GM23338 (cell line): ENCODE measurements at places on chromosomes 6 and 20.

DNA sequence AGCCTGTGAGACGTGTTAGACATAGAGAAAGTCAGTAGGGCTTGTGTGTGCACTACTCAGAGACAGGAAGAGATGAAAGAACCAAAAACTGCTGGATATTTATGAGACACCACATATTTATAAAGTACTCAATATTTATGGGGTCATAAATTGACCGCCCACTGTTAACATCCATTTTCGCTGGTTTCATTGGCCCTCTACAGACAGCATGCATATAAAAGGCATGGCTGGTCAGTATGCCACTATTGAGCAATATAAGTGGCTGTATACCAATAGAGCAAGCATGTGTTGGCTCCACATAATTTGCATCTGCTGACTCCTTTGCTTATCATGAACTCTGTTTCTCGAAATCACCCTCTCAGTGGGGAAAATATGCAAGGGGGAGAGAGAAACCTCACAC lies 110.3 kb upstream of the BTN3A2 start:
- DNase-seq: no peak

- DNase-seq: no peak
Measured at GRCh38 chr6:79665725-79666551, 34.8 kb downstream of the SH3BGRL2 start.

GRCh38 chr20:58150772-58151171 lies 77.7 kb downstream of the ANKRD60 start:
- peak; percentile 95 for DNase-seq

- DNase-seq: peak; percentile 68
Measured at GRCh38 chr6:159008656-159009288, 8.8 kb upstream of the RSPH3 start.

- no peak for DNase-seq
Measured at GRCh38 chr20:1897965-1898464, 2.8 kb downstream of the SIRPA start.

DNA sequence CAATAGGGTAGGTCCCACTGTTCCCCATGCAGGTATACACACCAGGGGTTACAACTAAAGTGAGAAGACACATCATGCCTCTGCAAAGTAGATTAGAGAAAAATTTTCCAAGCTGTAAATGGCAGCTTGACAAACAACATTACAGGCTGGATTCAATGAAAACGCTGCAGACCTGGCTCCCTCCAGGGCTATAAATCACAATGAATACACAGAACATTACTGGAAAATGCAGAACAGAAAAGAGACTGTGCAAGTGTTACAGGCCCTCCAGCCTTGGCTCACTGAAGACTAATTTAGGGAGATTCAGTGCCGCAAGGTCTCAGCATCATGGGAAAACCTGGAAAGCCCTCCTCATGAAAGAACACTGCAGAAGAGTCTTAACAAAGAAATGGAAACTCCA lies 207.8 kb downstream of the KHDC1L start:
- no peak for DNase-seq

- no peak for DNase-seq
Measured at GRCh38 chr6:20481281-20481680, 53.0 kb upstream of the CDKAL1 start.

- DNase-seq: no peak
Measured at GRCh38 chr6:20757761-20758160, 223.5 kb downstream of the CDKAL1 start.

DNA sequence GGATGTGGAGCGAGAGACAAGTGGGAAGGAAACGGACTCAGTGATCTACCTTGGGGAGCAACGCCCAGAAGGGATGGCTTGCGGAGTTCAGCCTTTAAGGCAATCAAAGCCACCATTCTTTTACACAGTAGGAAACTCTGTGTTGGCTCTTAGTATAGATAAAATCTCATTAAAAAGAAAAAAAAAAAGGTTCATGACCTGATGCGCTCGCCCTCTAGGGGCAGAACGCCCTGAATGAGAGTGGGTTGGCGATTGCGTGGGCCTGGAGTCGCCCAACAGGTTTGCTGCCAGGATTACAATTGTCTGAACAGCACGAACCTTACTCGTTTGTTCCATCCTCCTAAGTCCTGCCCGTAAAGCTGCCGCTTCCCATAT lies 1.2 kb downstream of the TPD52L1 start:
- peak; percentile 69 for DNase-seq

DNA sequence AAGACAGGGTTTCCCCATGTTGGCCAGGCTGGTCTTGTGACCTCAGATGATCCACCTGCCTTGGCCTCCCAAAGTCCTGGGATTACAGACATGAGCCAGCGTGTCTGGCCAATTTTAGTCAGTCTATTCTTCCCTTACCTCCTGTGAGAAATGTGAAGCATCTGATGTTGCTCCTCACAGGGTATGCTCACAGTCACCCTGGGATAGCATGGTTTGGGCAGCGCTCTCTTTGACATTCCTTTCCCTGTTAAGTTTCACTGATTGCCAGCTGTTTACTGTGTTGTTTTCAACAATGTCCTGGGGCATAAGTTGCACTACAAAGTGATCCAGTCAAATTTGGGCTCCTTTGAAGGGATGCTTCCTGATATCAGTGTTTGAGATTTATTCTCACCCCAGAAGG lies 13.1 kb downstream of the CDC5L start:
- DNase-seq: no peak

GRCh38 chr6:30149234-30149633 lies 11.8 kb downstream of the TRIM10 start:
- DNase-seq: no peak

DNA sequence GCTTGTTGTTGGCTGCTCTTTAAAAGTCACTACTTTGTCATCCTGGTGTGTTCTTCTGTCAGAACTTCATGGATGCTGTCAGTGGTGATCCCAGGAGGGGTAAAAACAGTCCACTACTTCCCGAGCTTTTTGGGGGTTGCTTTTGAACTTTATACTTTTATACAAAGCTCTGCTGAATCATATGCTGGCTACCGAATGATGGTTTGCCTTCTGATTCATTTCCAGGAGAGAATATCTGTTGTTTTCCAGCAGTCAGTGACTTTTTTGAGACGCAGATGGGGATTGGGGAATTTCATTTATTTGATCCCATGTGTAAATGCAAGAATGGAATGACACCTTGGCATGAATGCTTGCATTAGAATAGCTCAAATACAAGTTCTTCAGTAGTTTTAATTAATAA lies 32.7 kb upstream of the COL10A1 start:
- no peak for DNase-seq

DNA sequence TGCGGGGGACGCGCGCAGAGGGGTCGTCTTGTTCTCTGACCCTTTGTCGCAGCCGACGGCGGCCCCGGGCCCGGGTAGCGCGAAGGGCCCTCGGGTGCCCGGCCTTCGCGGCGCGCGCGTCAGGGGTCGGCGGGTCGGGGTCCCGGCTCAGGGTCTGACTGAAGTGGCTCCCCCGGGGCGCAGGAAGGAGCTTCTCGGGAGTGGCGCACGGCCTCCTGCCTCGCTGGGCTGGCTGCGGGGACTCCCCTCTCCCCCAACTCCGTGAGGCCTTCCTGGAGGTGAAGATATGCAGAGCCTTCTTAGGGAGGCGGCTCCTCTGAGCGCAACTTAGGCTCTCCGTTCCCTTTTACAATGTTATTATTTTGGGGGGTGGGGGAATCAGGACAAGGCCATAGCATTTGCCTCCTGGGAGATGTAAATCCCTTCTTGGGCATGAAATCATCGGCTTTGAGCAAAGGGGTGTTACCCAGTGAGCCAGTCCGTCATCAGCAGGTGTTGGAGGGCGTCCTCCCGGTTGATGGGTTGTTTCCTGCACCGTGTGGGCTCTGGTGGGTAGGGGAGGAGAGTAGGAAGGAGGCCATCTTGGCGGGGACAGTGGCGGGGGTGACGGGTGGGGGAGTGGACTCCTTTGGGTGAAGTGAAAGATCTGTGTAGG lies 523 bp downstream of the CDS2 start:
- peak; percentile 74 for DNase-seq

DNA sequence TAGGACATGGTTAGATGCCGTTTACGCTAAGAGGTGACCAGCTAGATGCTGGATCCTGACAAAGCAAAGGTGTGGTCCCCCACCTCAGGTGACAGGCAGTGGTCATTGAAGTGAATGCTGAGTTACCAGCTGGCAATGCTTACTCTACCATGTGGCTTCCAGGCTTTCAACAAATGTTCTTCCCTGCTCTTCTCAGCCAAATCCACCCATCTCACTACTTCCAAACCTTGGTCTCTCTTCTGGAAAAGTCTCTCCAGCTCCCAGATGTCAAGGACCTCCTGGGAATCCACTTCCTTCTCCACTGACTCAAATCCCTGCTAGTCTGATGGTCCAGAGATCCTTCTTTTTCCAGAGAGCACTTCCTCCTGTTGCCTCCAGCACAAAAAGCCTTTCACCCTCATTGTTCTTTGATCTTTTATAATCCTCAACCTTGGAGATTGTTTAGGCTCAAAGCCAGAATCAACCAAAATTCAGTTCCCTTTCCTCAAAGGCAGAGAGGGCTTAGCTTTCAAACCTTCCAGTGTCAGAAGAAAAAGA lies 228.0 kb downstream of the ZNF217 start:
- DNase-seq: no peak

DNA sequence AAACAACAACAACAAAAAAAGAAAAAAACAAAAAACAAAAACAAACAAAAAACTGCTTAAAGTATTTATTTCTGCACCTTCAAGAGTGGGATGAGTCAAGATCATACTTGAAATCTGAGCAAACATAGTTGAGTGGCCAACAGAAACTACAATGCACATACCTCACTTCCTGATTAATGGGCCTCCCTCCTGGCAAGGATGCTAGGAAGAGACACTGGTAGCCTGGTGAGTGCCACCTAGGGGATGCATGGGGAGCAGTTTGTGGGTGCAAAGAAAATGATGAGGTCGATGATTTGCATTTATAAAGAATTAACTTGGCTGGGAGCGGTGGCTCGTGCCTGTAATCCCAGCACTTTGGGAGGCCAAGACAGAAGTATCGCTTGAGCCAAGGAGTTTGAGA lies 808.1 kb downstream of the MAFB start:
- peak; percentile 50 for DNase-seq

GRCh38 chr20:20407891-20408805 lies 40.2 kb downstream of the INSM1 start:
- peak; percentile 46 for DNase-seq

DNA sequence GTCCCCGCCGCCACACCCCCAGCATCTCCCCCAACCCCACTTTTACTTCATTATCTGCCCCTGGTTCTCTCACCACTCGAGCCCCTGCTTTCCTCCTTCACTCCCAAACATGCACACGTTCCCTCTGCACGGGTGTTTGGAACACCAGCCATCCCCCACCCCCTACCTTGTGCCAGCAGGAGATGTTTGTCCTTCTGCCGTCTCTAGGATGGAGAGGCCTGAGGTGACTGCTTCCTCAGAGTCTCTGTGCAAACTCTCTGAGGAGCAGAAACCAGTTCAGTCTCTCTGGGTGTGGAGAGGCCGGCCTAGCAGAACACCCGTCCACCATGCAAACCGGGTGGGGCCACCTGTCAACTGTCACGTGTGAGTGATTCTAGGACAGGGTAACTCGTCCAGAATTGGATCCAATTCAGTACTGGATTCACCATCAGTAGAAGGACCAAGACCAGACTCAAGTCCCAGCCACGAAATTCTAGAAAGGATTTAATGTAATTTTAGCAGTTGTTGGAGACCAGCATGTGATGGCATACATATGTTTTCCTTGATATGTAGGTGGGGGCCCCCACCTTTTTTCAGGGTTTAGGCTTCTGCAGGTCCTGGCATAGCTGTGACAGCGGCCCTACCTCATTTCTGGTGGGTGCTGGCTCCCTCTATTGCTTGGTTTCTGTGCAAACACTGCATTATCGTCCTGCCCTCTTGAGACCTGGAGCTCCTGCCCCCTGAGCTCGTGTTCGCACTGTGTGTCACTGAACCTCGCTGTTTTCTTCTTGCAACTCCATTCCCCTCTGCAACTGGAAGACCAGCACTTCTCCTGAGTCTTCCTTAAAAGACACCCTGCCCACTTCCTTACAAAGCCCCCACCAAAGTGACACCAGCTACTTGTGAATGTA lies at the start of gene RAET1E:
RAET1E (minus strand) TSS at position 259 of the 890 bp plus-strand sequence. CDS start 7,212 bp downstream, outside the sequence.
- DNase-seq: peak; percentile 30

GRCh38 chr6:121592261-121592935 lies 157.0 kb downstream of the GJA1 start:
- DNase-seq: no peak

GRCh38 chr20:15986690-15987089 lies 586.6 kb downstream of the KIF16B start:
- DNase-seq: no peak

GRCh38 chr6:13267142-13267651 lies 61.1 kb downstream of the TBC1D7 start:
- no peak for DNase-seq

DNA sequence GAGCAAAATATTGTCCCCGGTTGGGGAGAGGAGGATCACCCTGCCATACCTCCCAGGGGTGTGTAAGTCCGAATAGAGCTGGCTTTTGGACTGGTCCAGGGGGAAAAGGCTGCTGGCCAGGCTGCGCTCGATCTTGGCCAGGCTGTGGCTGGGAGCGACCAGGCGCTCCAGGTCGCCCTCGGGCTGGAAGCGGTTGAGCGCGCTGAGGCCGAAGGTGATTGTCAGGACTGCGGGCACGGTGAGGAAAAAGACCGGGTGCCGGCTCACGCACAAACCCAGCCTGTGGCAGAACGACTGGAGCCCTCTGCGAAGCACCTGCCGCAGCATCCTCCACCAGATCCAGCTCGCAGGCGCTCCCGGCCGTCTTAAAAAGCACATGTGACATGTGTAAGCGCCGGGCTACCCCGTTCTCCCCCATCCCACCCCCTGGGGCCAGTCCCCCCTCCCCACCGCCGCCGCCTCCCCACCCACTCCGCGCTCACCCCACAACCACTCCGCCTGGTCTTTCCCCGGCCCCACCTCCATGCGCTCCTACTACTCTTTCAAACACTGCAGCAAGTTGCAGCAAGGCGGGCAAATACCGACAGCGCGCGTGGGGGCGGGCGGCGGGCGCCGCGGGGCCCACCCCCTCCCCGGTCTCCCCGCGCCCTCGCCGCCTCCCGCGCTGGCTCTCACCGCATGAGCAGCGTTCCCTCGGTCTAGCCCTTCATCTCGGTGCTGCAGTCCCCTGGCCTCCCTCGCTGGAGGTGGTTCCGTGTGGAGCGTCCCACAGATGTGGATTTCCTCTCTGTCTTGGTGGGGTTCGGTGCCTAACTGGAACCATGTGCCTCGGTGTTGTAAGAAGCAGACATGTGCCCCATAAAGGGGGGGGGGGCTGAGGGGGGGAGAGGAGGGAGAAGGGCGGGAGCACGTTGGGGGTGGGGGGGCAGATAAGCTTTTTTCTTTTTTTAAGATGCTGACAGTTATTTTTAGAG lies 42.4 kb downstream of the PTCHD4 start:
- peak; percentile 67 for DNase-seq

GRCh38 chr6:14889188-14889587 lies 356.7 kb upstream of the JARID2 start:
- no peak for DNase-seq

- peak; percentile 53 for DNase-seq
Measured at GRCh38 chr6:43096451-43097097, 20.5 kb downstream of the PTK7 start.

DNA sequence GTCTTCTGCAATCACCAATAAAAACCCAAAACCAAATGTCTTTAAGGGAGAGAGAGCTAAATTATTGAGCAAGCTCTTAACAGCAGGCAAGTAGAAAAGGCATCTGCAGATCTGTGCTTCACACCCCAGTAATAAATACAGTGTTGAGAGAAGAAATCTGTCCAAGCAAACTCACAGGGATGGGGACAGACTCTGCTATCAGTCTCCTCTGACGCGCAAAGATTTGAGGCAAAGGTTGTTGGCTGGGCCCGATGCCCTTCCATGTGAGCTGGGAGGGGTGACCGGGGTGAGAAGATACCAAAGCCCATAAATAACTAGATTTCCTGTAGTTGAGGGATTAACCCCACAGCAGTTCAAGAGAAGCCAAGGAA lies 315.2 kb upstream of the SOX4 start:
- no peak for DNase-seq
